ENCODE measurements at places on chromosomes 1 and 21.

GRCh38 chr1:59641836-59642235 is 172.9 kb upstream of the HOOK1 start:
- DNase-seq: no peak

GRCh38 chr1:234173968-234174367 is 199.3 kb upstream of the COA6 start:
- DNase-seq: no peak

DNA sequence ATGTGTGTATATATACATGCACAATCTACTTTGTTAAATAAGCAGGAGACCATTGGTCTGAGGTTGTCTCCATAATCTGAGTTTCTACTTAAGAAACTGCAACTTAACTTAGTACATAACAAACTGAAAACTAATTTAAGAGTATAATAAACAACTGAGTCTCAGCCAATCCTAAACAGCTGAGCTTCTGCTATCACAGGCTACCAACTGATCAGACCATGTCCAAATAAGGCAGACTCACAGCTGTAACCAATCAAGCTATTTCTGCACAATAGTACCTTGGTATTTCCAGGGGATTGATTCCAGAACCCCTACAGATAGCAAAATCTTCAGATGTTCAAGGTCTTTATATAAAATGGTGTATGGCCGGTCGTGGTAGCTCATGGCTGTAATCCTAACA is 26.0 kb upstream of the C1orf146 start:
- no peak for DNase-seq

DNA sequence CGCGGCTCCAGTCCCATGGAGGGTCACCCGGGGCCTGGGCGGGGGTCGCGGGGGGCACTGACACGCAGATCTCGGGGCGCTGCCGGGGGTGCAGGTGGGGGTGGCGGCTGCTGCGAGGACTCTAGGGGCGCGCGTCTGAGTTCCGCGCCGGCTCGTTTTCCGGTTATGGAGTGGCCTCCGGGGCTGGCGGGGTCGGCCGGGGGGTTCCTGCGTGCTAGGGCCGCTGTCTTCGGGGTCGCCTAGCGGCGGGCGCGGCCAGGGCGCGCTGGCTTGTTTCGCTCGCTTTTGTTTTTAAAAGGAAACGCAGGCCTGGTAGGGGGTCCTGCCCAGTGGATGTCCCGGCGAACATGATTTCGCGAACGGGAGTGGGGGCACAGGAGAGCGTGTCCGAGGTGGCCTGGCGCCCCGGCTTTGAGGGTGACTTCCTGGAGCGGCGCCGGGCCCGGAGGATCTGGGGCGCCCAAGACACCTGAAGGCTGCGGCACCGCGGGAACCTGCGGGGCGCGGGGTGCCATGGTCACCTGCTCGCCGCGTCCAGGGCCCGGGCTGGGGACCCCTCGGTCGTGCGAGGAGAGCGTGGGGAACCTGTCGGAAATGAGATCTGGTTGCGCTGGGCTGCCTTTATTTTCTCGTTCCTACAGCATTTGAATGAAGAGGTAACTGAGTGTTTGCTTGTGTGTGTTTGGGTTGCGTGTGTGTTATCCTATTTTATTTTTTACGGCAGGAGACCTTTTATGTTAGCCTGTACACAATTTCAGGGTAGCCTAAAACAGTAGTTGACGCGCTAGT is 618 bp downstream of the ETS2 start:
- no peak for DNase-seq

- no peak for DNase-seq
Measured at GRCh38 chr1:240646571-240647240, 34.8 kb upstream of the GREM2 start.

DNA sequence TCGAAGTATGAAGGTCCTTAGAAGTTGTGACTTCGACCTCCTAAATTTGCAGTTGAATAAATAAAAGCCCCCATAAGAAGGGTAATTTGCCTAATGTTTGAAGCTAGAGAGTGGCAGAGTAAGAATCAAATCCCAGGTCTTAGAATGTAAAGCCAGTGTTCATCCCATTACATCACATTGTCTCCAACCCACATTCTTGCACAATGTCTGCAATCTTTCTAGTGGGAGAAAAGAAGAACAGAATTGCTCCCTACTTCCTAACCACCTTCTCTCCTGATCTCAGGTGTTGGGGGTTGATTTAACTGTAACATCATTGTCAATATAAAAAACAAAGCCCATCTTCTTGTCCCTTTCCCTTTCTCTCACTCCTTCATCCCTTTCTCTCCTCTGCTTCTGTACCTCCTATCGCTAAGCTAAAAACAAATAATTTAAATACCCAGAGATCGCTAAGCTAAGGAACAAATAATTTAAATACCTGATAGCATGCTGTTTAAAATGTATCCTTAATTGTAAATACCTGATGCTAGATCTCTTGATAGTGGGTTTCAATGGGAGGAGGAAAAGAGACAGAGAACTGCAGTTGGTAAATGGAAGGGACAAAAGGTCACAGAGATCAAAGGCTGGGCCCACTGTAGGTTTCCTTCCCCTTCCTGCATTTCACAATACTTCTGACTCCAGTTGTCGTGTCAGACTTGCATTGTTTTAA is 32.1 kb upstream of the CCDC190 start:
- DNase-seq: no peak

DNA sequence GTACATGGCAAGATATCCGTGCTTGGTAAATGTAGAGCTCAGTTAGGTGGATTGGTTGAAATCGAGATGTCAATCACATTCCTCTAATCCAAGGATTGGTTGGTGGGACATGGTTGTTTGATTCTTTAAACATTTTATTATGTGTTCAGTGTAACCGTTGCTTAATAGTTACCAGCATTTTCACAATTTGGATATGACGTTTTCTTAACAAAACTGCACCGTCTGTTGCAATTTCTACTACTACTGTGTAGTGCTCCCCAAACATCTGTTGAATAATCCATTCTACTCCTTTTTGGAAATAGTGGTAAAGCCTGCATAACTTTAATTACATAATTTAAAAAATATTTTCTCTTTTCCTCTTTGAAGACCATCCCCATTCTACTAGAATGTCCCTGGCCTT is 16.3 kb downstream of the OR2B11 start:
- DNase-seq: no peak

- no peak for DNase-seq
Measured at GRCh38 chr1:109635862-109636200, 16.2 kb downstream of the AMPD2 start.

DNA sequence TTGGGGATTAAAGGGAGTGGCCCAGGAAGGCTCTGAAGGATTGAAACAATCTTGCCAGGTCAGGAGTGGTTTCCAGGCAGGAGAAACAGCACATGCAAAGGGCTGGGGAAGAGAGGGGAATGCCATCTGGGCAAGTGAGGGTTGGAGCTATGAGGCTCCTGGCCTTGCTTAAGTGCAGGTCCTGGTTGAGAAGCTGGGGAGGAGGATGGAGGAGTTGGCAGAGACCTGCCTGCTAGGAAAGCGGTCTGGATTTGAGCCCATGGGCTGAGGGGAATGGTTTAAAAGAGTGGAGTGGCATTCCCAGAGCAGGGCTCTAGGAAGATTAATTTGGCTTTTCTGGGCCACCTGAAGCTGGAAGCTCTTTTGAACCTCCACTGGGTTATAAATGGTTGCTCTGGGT is 9.2 kb downstream of the IGSF21 start:
- no peak for DNase-seq

DNA sequence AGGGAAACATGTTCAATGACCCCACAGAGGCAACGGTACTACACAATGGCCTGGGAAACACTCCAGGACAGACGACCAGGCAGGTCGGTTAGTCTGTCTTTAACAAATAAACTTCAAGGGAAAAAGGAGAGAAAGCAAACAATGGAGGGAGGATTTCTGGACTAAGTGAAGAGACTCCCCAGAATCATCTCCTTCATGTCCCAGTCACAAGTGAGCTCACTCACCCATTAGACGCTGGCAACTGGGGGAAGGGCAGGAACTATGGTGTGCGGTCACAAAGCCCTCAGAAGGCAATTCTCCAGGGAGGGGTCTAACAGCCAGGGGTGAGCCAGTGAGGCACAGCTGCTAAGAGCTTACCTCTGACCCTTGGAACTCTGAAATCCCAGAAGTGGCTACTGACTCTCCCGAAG is 55.7 kb upstream of the NADK start:
- DNase-seq: no peak

DNA sequence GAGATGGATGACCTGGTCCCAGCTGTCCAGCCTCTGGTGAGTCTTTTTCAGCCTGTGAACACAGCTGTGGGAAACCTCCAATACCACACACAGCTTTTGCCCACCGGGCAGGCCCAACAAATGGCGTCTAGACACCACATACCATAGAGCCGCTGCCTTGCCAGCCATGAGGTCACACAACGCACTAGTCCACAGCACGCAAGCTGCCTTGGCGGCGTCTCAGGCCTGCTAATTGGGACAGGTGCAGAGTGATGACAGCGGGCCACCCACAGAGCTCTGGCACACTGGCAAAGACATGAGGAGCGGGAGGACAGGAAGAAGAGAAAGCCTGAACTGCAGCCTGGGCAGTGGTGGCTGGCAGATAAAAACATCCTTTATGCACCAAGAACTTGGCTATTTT is 125.5 kb downstream of the ADAMTS1 start:
- no peak for DNase-seq

- DNase-seq: no peak
Measured at GRCh38 chr1:2151252-2151651, 43.3 kb downstream of the FAAP20 start.

- DNase-seq: no peak
Measured at GRCh38 chr1:119285482-119285881, 83.1 kb upstream of the HAO2 start.

DNA sequence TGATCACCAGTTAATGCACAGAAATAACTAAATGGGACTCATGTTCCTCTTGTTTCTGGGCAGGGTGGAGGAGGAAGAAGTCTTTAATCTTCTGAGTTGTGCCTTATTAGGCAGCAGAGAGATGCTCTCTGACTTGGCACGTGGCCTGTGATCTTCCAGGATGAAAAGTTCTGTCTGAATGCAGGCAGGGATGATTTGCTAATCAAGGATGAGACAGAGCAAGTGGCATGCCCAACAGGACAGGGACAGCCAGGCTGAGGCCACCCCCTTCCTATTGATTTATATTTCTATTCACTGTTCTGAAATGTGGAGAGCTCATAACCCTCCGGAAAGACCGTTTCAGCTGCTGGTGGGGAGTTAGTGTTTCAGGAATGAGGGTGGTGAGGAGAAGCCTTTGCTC is 477.8 kb upstream of the CAMK1G start:
- no peak for DNase-seq

GRCh38 chr1:157751283-157751682 is 25.6 kb downstream of the FCRL2 start:
- no peak for DNase-seq

DNA sequence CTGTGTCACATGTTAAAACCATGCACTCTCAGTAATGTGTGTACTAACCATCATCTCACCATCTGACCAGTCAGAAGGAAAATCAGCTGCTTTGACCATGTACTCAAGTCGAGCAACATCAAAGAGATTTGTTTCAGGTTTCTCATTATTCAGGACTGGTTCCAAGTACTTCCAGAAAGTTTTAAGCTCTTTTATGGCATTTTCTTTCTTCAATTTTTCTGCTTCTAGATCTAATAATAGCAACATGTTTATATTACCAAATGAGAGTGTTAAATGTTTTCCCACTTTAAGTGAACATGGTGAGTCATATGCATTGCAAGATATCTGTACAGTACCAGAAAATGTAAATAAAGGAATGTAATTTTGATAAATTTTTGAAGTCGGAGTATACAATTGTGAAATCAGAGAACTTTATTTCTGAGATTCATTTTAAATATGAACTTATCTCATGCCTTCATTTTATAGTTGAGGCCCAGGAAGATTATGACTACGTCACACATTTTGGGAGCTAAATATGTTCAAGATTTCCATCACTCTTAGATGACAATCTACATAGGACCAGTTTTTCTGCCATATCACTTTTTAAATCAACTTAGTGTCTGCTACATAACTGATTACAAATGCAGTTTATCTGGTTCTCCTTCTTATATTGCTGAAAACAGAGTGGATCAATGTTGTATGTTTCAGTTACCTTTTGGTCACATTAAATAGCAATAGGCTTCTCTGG is 87.2 kb downstream of the SPAG17 start:
- no peak for DNase-seq

- no peak for DNase-seq
Measured at GRCh38 chr1:209527372-209527771, 56.1 kb upstream of the CAMK1G start.

GRCh38 chr1:87684713-87685205 is 356.1 kb downstream of the LMO4 start:
- DNase-seq: no peak

GRCh38 chr21:44653656-44654575 is 543 bp downstream of the KRTAP12-4 start:
- peak; percentile 76 for DNase-seq

GRCh38 chr1:15325375-15326085 is 78.5 kb downstream of the FHAD1 start:
- no peak for DNase-seq

DNA sequence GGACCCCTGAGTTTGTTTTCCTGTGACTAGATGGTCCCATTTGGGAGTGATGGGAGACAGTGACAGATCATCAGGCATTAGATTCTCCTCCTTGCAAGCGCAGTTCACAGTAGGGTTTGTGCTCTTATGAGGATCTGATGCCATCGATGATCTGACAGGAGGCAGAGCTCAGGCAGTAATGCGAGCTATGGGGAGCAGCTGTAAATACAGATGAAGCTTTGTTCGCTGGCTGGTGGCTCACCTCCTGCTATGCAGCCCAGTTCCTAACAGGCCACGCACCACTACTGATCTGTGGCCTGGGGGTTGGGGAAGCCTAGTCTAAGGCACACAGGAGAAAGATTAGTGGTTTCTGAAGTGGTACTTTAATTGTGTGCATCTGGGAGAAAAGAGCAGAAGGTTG is 7.1 kb upstream of the PLPP3 start:
- no peak for DNase-seq

DNA sequence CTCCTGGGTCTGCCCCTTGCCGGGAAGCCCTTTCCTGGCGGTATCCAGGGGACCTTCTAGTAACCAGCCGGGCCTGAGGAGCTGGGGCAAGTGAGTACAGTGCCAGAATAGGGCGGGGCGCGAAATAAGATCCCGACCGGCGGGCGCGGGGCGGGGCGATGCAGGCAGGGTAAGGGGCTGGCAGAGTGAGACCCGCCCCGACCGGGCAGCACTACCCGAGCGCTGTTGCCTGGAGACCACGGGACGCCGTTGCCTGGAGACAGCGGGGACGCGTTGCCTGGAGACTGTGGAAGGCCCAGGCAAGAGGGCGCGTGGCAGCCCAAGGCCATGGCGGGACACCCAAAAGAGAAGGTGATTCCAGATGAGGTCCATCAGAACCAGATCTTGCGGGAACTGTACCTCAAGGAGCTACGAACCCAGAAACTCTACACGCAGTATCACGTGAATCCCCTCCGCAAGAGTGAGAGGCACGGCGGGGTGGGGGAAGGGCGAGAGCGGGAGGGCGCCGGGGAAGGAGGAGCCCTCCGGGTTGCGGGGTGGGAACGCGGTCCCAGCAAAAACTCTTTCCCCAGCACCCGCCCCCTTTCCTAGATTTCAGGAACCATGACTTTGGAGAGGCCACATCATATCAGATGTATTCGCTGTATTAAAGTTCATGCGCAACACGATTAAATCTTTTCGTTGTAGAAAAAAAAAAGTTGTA is 24.3 kb downstream of the EBNA1BP2 start:
- peak; percentile 62 for DNase-seq
